ENCODE measurements at places on chromosomes 6 and 20. TPM values are rescaled to one million over a fixed set of nuclear protein-coding genes. Genes with fewer than 3 reads are reported as not detected.

NRSN1 gene
- total RNA-seq: not detected

GABRR1 gene
- total RNA-seq: 0.52 TPM

PPIL6 gene
- total RNA-seq: 1.7 TPM

BNIP5 gene
- 0.11 TPM for total RNA-seq

SERPINB6 gene
- 53.4 TPM for total RNA-seq

SLC22A3 gene
- 15.8 TPM for total RNA-seq

PAX1 gene
- total RNA-seq: not detected

CAP2 gene
- total RNA-seq: 2.5 TPM

RAET1L gene
- total RNA-seq: 5.9 TPM

SOX12 gene
- total RNA-seq: 6.3 TPM

TFAP2A gene
- total RNA-seq: 86.7 TPM

RPS18 gene
- 3,780 TPM for total RNA-seq

FRK gene
- total RNA-seq: 1.6 TPM

MUC22 gene
- total RNA-seq: 0.18 TPM

FAM50B gene
- 11.0 TPM for total RNA-seq

ZSCAN23 gene
- total RNA-seq: 5.9 TPM

FOXA2 gene
- not detected for total RNA-seq

EBF4 gene
- total RNA-seq: 6.6 TPM

ASXL1 gene
- total RNA-seq: 56.2 TPM

PAK5 gene
- 0.56 TPM for total RNA-seq

COL11A2 gene
- 0.97 TPM for total RNA-seq

CGA gene
- not detected for total RNA-seq

OR2H1 gene
- total RNA-seq: not detected

PNLDC1 gene
- total RNA-seq: 1.1 TPM

FOXQ1 gene
- 45.4 TPM for total RNA-seq

RIPOR2 gene
- 12.8 TPM for total RNA-seq

WFDC2 gene
- total RNA-seq: 37.7 TPM

GPX5 gene
- not detected for total RNA-seq

GGT7 gene
- 4.3 TPM for total RNA-seq

PRL gene
- total RNA-seq: not detected

OR14J1 gene
- total RNA-seq: not detected

TCF21 gene
- total RNA-seq: not detected

BMP2 gene
- 30.1 TPM for total RNA-seq

RFX6 gene
- total RNA-seq: not detected

FABP7 gene
- total RNA-seq: 31.5 TPM

NRN1 gene
- total RNA-seq: 5.1 TPM

BCAS1 gene
- 2.1 TPM for total RNA-seq

CHRNA4 gene
- total RNA-seq: not detected

SLC13A3 gene
- 6.2 TPM for total RNA-seq
